ENCODE measurements at places on chromosomes 3 and 15.

DNA sequence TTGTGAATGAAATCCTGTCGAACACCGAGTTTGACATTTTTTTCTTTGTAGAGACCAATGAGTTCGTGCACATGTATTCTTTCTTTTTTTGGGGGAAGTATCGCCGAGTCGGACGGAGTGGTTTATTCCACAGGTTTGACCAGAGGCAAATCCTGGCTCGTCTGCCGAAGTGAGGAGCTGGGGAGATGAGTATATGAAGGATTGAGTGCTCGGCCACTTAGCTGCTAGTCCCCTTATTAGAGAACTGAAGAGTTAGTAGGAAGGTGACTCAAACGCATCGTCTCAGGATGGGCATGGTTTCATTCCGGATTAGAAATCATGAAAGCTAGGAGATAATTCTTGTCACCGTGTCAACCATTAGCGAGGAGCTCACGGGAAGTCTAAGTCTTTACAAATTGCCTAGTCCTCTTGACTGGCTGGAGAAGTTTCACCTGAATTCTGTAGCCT is 154.7 kb upstream of the GOLIM4 start:
- no peak for DNase-seq

GRCh38 chr3:54781728-54782127 is 146.1 kb downstream of the LRTM1 start:
- no peak for DNase-seq

DNA sequence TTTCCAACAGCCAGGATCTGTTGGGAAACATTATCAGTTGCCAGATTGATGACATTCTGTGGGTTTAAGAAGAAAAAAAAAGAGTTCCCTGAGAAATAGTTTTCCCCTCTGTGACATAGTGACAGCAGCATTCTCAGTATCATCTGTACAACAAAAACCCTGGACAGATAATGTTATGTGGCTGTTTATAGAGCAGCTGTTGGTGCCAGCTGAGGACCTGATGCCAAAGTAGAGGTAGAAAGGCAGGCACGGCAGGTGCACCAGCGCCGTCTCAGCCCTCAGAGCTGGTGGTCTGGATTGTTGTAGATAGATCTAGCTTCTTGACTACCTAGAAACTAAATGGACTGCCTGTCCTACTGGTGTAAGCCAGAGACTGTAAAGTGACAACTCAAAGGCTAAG is 56.2 kb upstream of the FILIP1L start:
- DNase-seq: no peak

DNA sequence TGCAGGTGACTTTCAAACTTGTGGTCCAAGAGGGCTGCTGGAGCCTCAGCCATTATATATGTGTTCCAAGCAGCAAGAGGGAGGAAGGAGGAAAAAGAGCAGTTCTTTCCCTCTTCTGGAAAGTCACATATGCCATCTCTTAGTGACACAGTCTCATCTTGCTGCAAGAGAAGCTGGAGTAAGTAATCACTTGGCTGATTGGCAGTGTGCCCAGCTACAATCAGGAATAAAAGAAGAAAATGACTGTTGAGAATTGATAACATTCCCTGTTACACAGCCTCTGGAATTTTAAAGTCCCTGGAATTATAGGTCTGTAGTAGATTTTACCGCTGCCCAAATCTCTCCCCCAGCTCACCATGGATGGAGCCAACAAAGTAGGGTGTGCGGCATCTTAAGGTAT is 31.4 kb upstream of the LYZL4 start:
- DNase-seq: no peak

DNA sequence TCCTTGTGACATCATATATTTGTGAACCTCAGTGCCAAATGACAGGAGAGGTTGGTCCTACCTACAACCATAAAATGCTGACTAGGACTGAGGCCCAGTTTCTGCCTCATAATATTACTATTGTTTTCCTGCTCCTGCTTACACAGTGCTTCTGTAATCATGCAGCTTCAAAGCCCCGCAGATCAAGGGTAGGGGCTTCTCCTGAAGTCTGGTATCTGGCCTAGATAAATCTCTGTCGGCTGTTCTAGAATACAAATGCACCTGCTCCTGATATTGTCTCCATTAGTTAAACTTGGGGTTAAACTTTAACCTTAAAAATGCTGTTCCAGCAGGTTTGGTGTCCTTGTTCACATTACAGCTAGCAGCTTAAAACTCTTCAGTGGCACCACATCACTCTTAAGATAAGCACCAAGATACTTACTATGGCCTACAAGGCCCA is 552.4 kb downstream of the TUSC7 start:
- no peak for DNase-seq

DNA sequence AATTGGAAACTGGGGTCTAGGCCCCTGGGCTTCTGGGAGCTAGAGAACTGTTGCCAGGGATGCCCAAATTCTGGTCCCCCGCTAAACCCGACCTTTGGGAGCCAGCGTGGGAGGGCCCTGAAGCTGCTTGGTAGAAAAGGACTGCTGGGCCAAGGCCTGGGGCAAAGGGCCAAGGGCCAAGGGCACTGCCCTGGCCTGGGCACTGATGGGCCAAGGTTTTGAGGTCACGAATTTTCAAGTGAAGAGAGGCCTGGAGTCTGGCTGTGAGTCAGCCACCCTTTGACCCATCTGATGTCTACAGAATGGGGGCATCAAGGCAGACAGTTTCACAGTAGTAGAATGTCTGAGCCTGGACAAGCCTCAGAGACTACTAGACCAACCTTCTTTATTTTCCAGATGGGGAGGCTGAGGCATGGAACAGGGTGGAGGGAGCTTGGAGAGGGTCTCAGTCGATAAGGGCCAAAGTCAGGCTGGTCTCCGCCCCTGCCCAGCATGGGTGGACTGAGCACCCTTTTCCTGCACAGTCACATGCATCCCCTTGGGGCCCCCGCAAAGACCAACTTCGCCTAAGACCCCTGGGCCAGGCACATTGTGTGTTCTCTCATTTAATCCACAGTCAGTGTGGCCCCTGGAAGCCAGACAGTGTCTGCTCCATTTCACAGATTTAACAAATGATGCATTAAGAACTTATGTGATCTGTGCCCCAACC is 66.3 kb downstream of the ATP2B2 start:
- DNase-seq: no peak

- DNase-seq: no peak
Observed at GRCh38 chr3:193941486-193941885, 194.5 kb upstream of the HES1 start.

GRCh38 chr3:5255404-5256344 is 68.2 kb downstream of the EDEM1 start:
- DNase-seq: no peak

GRCh38 chr3:136353461-136353860 is 103.3 kb downstream of the PCCB start:
- DNase-seq: no peak

- DNase-seq: no peak
Observed at GRCh38 chr3:105385819-105386508, 19.3 kb downstream of the ALCAM start.

GRCh38 chr3:40518067-40518466 is 6.7 kb upstream of the ZNF621 start:
- no peak for DNase-seq

- no peak for DNase-seq
Observed at GRCh38 chr3:15722877-15723623, 74.7 kb downstream of the ANKRD28 start.

- DNase-seq: no peak
Observed at GRCh38 chr15:44231842-44232241, 36.8 kb upstream of the FRMD5 start.

- no peak for DNase-seq
Observed at GRCh38 chr15:83065431-83065830, 1.6 kb downstream of the BTBD1 start.

GRCh38 chr3:14906355-14906971 is 40.9 kb upstream of the NR2C2 start:
- no peak for DNase-seq

DNA sequence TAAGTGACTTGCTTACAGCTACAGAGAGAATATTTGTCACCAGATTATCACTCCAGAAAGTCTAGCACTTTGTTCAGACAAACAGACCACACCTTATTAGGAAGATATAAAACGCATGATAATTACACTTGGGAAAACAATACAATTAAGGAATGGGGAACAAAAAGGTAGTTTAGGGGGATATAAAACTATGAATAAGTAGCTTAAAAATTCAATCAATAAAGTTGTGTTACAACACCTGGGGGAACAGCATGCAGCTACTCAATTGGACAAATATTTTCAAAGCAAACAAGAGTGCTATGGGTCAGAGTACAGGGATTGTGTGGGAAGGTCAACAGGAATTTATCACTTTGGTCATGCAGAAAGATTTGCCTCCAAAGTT is 15.1 kb downstream of the CLDN1 start:
- DNase-seq: no peak

GRCh38 chr3:103511891-103512290 is 1077.1 kb downstream of the ZPLD1 start:
- no peak for DNase-seq

DNA sequence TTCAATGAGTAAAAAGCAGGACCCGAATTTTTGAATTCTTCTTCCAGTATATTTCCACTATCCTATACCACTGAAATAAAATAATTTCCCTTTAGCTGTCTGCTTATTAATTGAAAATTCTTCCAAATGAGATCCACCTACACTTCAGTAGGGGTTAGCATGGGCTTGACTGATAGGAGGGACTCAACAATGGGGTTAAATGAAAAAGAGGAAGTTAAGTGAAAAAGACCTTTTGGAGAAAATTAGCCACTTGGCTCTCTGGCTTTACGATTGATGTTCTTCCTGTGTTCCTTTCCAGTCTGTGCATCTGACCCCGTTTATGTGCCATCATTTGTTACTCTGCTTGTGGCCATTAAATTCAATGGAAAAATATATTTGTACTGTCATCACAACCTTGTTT is 54.0 kb upstream of the GCNT3 start:
- DNase-seq: no peak

- DNase-seq: no peak
Observed at GRCh38 chr15:35229085-35229484, 144.0 kb upstream of the NANOGP8 start.

DNA sequence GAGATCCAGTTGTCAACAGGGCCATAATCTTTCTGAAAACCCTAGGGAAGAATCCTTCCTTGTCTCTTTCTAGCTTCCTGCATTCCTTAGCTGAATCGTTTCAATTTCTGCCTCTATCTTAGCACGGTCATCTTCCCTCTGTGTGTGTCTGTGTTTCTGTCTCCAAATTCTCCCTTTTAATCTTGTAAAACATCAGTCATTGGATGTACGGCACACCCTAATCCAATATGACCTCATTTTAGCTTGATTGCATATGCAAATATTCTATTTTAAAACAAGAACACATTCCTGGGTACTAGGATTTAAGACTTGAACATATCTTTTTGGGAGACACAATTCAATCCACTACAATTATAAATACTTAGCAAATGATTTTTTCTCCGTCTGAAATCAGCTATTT is 600.3 kb downstream of the GBE1 start:
- DNase-seq: no peak

GRCh38 chr3:158220575-158220974 is 110.7 kb downstream of the RSRC1 start:
- no peak for DNase-seq

DNA sequence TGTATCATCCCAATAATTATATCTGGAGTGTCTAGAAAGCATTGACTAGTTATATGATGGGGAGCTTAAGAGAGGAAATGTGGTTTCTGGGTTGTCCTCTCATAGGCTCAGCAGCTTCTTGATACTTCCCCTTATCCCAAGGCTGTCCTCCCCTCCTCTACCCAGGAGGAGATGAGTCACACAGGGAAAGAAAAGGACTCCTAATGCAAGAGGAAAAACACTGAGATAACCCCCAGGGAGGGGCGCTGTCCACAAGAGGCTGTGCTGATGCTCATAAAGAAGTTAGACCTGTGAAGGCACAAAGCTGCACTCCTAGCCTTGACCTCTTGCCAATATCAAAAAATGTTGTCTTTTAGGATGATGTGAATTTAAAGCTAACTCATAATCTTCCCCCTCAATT is 28.8 kb upstream of the GYG1 start:
- DNase-seq: no peak

DNA sequence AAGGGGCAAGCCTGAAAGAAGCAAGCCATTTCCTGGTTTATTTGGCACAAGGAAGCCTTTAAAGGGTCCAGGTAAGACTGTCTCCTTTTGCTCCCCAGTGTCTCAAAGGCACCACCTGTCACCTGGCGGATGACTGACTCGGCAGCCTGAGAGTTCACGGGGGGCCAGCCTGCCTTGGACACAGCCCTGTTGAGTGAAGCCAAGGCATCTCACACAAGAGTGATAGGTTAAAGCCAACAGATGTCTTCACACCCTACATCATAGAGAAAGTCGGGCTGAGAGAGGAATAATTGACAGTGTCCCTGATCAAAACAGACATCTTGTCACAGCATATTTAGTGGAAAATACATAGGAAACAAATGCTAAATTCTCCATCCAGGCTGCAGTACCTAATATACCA is 28.2 kb upstream of the LIPC start:
- no peak for DNase-seq

- DNase-seq: no peak
Observed at GRCh38 chr3:13463618-13464400, 16.3 kb upstream of the HDAC11 start.

GRCh38 chr3:131728898-131729642 is 226.3 kb upstream of the MRPL3 start:
- DNase-seq: no peak

GRCh38 chr3:71064956-71065763 is 518.4 kb downstream of the FOXP1 start:
- no peak for DNase-seq

DNA sequence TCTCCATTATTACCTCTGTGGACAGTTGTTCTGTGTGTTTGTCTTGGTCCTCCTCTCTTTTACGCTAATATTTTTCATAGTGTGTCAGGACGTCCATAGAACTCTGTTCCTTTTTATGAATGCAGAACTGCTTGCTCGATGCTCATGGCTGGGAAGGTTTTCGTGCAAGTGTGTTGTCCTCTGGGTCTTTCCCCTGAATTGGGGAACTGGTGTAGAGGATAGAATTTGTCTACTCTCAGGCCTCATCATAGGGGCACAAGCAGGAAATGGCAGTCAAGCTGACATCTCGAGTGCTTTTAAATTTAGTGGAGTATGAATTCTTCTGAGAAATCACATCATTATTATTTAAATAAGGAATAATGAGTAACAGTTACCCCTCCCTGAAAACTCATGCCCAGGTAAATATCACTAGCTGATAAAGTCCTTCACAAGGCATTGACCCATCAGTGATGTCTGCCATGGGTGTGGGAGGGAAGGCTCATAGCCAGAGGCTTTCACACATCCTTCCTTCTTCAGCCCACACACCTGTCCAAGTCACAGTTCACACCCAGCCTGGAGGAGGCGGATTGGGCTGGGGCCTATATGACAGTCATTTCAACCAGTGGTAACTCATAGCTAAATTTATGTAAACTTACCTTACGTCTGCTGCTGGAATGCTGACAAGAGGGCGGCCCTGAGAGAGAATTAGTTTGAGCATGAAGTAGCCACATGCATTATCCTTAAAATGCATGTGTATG is 226.1 kb downstream of the PLCL2 start:
- no peak for DNase-seq

GRCh38 chr3:98843266-98843959 is 58.1 kb downstream of the DCBLD2 start:
- no peak for DNase-seq

DNA sequence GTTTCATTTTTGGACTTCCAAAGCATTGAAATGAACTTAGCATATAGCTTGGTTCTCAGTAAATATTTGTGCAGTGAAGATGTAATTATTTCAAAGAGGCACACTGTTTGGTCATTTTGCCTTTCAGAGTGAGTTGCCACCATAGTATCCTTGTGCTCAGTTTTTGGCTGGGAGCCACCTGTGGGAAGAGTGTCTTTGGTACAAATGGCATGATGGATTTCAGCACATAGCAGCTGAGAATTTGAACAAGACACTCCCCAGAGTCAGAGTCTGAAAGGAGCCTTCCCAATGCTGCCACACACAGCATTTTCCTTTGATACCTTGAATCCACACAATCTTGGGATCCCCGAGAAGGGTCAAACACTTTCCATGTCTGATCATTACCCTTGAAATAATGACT is 897.2 kb upstream of the ARPP21 start:
- DNase-seq: no peak
